T-helper 9 cell (primary cell): ENCODE measurements at places on chromosomes 5 and 9.

GRCh38 chr5:77294185-77294584 is 83.7 kb downstream of the PDE8B start:
- DNase-seq = no peak

DNA sequence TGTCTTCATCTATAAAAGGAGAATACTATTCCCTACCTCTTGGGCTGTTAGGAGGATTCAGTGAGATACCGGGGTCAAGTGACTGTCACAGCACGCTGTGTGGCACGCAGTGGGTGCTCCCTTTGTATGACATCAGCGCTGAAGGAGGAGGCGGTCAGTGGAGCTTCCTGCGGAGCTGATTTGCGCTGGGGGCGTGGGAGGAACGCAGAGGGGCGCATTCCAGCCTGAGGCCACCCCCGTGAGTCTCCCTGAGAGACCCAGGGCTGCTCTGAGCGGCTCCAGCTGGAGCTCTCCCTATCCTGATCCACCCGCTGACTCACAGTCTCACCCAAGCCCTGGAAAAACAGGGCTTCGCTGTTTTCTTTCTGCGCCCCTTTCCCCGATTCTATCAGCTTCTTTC is 24.3 kb upstream of the NEURL1B start:
- no peak for DNase-seq

GRCh38 chr5:173513521-173513991 is 102.9 kb downstream of the BOD1 start:
- no peak for DNase-seq

DNA sequence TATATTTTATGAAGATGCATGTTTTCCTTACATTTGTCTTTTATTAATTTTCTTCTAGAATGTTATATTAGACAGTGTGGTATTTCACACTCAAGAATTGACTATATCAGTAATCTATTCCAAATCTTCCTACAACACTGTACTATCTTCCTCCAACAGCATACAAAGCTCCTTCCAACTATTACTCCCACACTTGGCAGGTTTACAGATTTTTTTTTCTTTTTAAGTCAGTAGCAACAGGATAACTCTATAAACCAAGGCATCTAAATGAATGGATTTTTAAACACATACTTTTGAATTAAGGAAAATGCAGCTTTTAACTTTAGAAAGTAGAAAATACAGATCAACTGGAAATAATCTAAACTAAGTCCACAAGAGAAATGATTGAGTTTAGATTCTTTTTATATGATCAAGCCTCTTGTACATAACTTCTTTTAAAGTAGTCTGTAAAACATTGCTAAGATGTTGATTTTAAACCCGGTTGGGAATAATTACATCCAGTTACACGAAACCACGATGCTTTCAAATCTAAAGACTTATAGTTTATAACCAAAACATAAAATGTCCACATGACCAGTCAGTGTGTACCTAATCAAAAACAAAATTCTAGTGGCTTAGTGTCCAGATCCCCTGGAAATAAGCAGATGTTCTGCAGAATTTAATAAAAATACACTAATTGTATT is 281.6 kb downstream of the ADAMTS6 start:
- no peak for DNase-seq

DNA sequence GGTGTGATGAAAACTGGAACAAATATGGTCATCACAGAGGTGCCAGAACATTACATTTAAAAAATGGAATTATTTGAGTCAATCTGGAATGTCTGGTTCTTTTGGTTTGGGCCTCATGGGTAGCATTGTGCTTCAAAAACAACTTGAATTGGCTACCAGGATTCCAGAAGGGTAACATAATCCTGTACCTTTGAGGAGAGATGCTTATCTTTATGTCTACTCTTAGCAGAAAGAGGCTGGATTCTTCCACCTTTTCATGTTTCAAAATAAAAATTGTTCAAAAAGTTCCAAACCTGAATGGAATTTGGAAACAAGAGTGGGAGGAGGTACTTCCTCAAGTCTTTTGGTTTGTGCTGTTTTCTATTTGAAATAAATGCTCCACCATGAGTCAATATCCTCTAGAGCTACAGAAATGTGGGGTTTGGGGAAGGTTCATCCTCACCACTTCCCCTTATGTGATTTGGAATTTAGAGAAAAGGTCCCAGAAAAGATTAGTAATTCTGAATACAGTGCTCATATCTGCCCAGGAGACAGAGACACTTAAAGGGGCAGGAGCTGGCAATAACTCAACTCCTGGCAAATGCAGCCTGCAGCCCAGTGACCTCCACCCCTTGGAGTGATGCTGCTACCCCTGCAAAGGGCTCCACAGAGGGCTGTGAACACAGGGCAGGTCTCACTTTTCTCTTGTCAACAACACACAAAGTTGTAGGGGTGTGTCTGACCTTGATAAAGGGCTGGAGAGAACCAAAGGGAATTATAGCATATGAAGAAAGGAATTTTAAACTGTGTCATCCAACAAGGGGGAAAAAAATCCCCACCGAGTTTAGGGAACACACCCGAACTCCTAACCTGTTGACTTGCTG is 272.8 kb downstream of the CWC27 start:
- no peak for DNase-seq

GRCh38 chr5:107985144-107985543 is 314.4 kb upstream of the EFNA5 start:
- no peak for DNase-seq

DNA sequence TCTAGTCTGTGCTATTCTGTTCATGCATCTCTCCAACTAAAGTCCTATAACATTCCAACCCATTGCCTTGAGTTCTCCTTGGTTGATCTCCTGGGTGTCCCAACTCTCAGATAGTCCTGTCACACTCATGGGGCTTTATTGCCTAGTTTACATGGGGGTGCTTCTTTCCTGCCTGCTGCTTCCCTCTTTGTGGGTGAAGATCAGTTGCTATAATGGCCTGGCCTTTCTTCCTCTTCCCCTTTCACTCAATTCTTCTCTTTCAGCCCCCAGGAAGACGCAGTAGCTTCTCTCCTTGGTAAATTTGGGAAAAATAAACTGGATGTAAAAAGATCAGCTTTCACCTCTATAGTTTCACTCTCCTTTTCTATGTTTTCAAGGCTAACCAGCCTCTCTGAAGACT is 66.5 kb downstream of the PTCD2 start:
- no peak for DNase-seq

DNA sequence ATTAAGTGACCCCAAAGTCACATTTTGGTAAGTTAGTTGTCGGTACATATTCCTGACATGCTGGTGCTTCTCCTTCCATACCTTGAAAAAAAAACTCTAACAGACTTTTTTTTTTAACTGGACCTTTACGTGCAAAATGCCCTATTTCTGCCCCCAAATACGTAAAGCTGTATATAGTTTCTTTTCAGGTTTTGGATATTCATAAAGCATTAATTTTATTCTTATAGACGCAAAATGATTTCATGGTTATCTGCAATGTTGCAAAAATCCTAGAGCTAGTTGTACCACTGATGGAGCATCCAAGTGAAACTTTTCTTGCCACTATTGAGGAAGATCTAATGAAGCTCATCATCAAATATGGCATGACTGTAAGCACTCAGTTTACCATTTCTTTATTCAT is 167.6 kb downstream of the NIPBL start:
- DNase-seq = no peak

GRCh38 chr9:70452365-70452764 is 37.9 kb upstream of the KLF9 start:
- DNase-seq = no peak
